ENCODE measurements at places on chromosomes 6 and 20.

- DNase-seq, result no peak
These were observed 324.8 kb downstream of the SMOC2 start for GRCh38 chr6:168765752-168766151.

DNA sequence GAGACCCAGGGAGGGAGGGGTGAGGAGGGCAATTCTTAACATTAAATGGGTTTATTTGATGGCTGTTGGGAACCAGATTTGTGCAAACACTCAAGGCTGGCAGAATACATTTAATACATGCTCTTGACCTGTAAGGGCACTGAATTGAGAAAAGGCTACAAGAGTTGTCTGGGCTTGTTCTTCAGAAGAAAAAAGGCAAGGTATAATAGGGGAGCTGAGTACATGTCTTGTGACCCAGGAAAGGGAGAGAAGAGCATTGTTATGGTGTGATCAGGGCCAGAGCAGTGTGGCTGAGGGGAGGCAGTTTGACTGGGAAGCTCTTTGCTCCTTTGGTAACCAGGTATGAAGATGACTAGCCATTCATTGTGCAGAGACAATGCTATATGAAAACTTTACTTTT lies 18.9 kb downstream of the KLHL31 start:
- no peak for DNase-seq

- no peak for DNase-seq
These were observed 717 bp downstream of the MRPL14 start for GRCh38 chr6:44126320-44127149.

DNA sequence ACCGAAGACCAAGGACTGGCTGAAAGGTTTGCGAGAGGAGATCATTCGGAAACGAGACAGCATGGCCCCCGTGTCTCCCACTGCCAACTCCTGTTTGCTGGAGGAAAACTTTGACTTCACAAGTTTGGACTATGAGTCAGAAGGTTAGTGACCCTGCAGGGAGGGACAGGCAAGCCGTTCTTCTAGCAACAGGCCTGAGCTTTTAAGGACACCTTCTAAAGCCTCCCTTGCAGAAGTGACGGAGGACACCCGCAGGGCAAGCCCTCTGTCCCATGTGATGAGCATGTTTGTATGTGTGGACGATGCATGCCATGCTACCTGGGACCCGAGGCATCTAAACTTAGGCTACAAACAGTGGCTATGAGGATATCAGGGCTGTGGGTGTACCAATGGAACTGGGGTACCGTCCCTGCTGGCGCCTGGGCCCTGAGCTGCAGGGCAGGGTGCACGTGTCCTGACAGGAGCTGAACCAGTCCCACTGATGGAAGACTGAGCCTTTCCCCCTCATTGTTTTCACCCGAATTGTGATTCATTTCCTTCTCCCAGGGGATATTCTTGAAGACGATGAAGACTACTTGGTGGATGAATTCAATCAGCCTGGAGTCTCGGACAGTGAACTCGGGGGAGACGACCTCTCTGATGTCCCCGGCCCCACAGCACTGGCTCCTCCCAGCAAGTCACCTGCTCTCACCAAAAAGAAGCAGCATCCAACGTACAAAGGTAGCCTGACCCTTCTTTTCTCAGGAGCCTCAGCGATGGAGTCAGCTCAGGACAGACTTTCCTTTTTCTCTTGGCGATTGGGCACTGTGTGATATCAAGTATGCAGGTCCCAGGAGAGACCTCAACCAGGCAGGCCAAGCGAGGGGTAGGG lies 84.4 kb downstream of the SERAC1 start:
- no peak for DNase-seq

DNA sequence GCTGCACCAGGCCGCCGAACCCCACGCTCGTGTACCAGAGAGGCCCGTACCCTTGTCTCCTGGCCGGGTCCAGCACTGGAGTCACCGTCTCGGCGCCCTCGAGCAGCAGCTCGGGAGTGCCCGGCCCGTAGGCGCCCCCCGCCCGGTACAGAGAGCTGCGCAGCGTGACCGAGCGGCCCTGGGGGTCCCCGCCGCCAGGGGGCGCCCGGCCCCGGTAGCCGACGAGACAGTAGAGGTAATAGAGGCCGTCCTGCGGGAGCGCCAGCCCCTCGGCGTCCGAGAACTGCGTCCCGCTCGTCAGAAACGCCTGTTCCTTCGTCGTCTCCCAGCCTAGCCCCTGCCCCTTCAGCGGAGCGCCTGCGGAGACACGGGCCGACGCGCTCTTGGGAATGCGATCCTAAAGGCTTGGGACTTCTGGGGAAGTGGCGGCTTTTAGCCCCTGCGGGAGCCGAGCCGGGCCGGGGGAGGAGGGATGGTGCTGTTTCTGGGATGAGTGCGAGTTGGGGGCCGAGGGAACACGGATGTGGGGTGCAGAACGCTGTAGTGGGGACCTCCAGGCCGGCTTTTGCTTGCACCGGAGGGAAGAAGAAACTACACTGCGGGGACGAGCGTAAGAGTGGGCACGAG lies 1.3 kb downstream of the LTB start:
- DNase-seq, result peak; percentile 78

All from occipital lobe (tissue), 3 donors.